Stimulated activated CD8-positive, alpha-beta memory T cell treated with anti-CD3 and anti-CD28 coated beads, Interleukin-4, amount 100 ng/mL, for 1 hour (primary cell): ENCODE measurements at places on chromosomes 1 and 21.

DNA sequence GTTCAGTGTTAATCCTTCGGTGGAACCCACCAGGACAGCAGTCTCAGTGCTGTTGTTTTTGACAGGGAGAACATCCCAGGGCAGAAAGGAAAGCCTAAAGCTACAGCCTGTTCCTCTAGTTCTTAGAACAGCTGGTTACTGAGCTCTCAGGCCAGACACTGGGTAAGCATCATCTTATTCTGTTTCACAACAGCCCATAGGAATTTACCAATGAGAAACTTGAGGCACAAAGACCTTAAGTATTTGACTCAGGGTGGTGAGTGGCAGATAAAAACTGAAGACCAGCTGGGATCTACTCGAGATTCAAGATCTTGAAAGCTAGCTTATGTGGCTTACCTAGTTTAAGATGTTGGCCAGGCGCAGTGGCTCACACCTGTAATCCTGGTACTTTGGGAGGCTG lies 9.4 kb upstream of the NEK2 start:
- no peak for DNase-seq

DNA sequence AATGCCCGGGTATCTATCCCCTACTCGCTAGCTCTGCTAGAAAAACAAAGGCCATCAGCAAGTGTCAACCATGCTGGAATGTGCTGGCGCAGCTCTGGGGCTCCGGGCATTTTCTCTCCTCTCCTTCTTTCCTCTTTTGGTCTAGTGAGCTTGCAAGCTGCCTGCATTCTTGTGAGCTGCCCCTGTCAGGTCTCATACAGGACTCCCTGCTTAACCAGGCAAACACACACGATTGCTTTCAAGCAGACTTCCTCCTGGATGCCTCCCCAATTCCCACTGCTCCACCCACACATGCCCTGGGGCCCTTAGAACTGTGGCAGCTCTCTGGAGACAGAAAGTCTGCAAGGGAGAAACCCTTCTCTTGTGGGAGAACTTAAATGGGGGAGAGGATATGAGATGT lies 35.7 kb upstream of the SUCO start:
- DNase-seq, result no peak

DNA sequence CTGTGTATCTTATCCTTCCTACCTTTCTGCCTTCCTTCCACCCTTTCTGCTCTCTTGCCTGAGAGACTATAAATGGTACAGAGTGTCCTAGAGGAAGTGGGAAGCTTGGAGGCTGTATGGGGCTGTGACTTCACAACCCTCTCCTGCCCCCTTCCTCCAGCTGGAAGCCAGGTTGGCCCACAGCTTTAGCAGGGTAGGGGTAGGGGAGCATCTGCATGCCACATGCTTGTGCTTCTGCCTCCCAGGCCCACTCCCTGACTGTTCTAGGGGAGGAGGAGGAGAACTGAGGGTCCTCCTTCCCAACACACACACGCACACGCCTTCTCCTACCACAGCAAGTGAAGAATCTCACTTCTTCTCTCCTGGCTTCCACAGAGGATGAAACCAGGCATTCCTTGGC lies 3.9 kb upstream of the SLC27A3 start:
- DNase-seq, result no peak

- DNase-seq, result no peak
Observed at GRCh38 chr21:38386967-38387366, 111.3 kb downstream of the ERG start.

DNA sequence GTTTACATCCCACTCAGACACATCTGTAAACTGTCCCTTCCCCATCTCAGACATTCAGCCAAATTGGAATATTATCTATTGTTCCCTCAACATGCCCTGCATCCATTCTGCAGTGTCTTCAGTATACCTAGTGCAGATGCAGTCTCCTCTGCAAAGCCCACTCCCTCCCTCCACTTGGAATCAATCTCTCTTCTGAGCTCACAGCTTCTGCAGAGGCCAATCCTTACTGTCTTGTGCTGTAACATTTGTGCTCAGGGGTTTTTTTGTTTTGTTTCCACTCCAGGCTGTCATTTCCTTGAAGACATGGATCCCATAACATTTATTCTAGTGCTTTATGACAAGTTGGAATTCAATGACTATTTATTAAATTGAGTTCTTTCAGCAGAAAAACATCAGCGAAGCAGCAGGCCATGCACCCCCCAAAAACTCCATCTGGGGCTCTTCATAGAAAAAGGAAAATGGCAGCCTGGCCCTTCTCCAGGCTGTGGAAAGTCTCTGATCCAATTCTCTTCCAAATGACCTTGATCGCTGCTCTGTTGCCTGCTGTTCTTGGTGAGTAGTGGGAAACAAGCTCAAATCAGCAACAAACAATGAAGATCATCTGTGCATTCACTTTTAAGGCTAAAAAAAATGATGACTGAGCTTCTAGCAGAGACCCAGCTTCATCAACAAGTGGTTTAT lies 8.7 kb downstream of the C4BPA start:
- DNase-seq, result no peak

DNA sequence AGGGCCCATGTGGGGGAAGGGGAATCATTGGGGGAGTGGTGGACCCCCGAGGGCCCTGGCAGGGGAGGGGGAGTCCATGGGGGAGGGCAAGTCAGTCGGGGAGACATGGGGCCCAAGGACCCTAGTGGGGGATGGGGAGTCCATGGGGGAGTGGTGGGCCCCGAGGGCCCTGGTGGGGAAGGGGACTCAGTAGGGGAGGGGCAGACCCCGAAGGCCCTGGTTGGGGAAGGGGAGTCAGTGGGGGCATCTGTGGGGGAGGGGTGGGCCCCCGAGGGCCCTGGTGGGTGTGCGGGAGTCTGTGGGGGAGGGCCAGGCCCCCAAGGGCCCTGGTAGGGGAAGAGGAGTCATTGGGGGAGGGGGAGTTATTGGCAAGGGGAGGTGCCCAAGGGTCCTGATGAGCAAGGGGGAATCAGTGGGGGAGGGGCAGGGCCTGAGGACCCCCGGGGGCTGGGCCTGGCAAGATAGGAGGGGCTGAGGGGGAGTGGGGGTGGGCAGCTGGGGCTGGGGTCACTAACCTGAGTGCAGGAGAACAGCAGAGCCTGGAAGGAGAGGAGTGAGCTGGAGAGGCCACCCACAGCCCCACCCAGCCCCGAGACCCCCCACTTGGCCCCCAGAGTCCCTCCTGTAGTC lies 2.1 kb downstream of the MXRA8 start:
- no peak for DNase-seq

GRCh38 chr1:167472752-167473521 lies 45.4 kb downstream of the CD247 start:
- DNase-seq, result no peak
